ENCODE measurements at places on chromosomes 11 and 22. TPM values are rescaled to one million over a fixed set of nuclear protein-coding genes. Genes with fewer than 3 reads are reported as not detected.
A peak's percentile ranks its signal among the peaks of the same experiment; 100 is the strongest.

The PYGM gene
- 0.63 TPM for polyA plus RNA-seq

The VPS37C gene
- polyA plus RNA-seq = not detected

The SLC7A4 gene
- not detected for polyA plus RNA-seq

The SFI1 gene
- 11.1 TPM for polyA plus RNA-seq

GRCh38 chr11:61910187-61911127 is 6.9 kb downstream of the RAB3IL1 start:
- no peaks in the 10 kb centered on the region for H3K4me1 ChIP-seq
- DNase-seq = no peak
- no peak overlapping the region for H3K4me3 ChIP-seq
- no peak overlapping the region for H3K27ac ChIP-seq
- no peaks in the 10 kb centered on the region for H3K36me3 ChIP-seq

DNA sequence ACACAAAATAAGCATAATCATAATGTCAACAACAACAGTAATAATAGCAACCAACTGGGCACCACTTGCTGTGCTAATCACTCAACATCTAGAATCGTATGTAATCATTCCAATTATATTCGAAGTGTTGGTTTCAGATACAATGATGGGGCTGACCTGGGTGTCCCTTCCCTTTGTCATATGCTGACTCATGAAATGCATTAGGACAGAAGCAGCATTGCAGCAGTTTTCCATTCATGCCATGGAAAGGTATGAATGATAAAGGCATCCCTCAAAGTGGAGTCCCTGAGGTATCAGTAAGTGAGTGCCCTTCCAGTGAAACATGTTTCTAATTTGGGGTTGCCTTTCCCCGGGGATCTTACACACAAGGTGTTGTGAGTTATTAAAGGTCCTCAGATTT is 46.3 kb upstream of the ANO3 start:
- no peak overlapping the region for H3K27ac ChIP-seq
- H3K36me3 ChIP-seq = no peaks in the 10 kb centered on the region
- DNase-seq = no peak
- peaks cover 6% of the 10 kb centered on the region for H3K4me1 ChIP-seq

DNA sequence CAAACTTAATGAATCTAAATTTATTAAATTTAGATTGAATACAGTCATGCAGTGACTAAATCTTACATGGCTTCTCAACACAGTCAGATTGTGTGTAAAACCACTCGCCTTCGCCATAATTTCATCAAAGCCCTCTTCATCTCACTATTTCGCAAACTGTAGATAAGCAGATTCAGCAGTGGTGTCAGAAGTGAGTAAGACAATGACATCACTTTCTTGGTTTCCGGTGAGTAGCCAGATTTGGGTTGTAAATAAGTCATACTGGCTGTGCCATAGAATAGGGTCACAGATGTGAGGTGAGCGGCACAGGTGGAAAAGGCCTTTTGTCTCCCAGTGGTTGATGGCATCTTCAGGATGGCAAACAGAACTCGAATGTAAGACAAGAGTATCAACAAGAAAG is 3.4 kb downstream of the OR10A6 start:
- no peak for DNase-seq
- no peaks in the 10 kb centered on the region for H3K36me3 ChIP-seq
- no peak overlapping the region for H3K27ac ChIP-seq
- no peak overlapping the region for H3K4me3 ChIP-seq
- no peaks in the 10 kb centered on the region for H3K4me1 ChIP-seq

- no peak overlapping the region for H3K27ac ChIP-seq
- H3K4me3 ChIP-seq = no peak overlapping the region
- DNase-seq = no peak
- peaks cover 3% of the 10 kb centered on the region for H3K4me1 ChIP-seq
- no peaks in the 10 kb centered on the region for H3K36me3 ChIP-seq
These were observed 16.8 kb downstream of the GNB1L start for GRCh38 chr22:19837915-19838314.

- no peak overlapping the region for H3K4me3 ChIP-seq
- H3K36me3 ChIP-seq = peaks cover 4% of the 10 kb centered on the region
- H3K27ac ChIP-seq = no peak overlapping the region
- H3K4me1 ChIP-seq = peaks cover 5% of the 10 kb centered on the region
- DNase-seq = no peak
These were observed 104.5 kb upstream of the RCN1 start for GRCh38 chr11:31986201-31986889.

GRCh38 chr11:13328286-13328685 is 50.7 kb downstream of the BMAL1 start:
- H3K4me1 ChIP-seq = peaks cover 88% of the 10 kb centered on the region
- no peaks in the 10 kb centered on the region for H3K36me3 ChIP-seq
- peak overlapping the region; percentile 50 for H3K27ac ChIP-seq
- DNase-seq = no peak
- H3K27me3 ChIP-seq = no peaks in the 10 kb centered on the region
- H3K4me3 ChIP-seq = no peak overlapping the region

DNA sequence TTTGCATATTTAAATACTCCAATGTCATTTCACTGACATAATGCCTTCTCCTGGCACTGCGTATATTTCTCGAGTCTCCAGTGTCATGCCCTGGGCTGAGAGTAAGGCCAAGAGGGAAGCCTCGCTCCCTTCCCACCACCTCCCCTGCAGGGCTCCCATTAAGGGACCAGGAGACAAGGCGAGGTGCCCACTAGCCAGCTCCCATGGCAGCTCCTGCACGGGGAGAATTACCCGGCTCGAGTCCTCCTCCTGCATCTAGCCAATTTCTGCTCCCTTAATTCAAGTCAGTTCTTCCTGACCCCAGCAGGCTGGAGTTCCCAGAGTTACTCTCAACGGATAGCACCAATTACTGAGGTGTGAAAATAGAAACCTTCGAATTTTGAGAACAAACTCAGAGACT is 31.9 kb downstream of the OPCML start:
- H3K4me1 ChIP-seq = no peaks in the 10 kb centered on the region
- DNase-seq = no peak
- no peak overlapping the region for H3K4me3 ChIP-seq
- H3K36me3 ChIP-seq = no peaks in the 10 kb centered on the region
- H3K27me3 ChIP-seq = peaks cover 2% of the 10 kb centered on the region

GRCh38 chr11:112219476-112220232 is 6.6 kb upstream of the PTS start:
- DNase-seq = peak; percentile 73
- no peaks in the 10 kb centered on the region for H3K36me3 ChIP-seq
- H3K27ac ChIP-seq = no peak overlapping the region
- H3K27me3 ChIP-seq = no peaks in the 10 kb centered on the region

- peak overlapping the region; percentile 86 for H3K27ac ChIP-seq
- H3K36me3 ChIP-seq = no peaks in the 10 kb centered on the region
- H3K4me3 ChIP-seq = peak overlapping the region; percentile 69
- no peak for DNase-seq
- H3K4me1 ChIP-seq = peaks cover 39% of the 10 kb centered on the region
- peaks cover 9% of the 10 kb centered on the region for H3K27me3 ChIP-seq
These were observed 37.4 kb downstream of the PDGFB start for GRCh38 chr22:39207141-39208012.

GRCh38 chr11:111135778-111136570 is 109.6 kb upstream of the POU2AF2 start:
- DNase-seq = no peak
- H3K27ac ChIP-seq = no peak overlapping the region
- H3K4me3 ChIP-seq = no peak overlapping the region

- H3K4me3 ChIP-seq = no peak overlapping the region
- no peak for DNase-seq
- H3K4me1 ChIP-seq = no peaks in the 10 kb centered on the region
- H3K27me3 ChIP-seq = peaks cover 3% of the 10 kb centered on the region
- no peak overlapping the region for H3K27ac ChIP-seq
- no peaks in the 10 kb centered on the region for H3K36me3 ChIP-seq
These were observed 753.7 kb downstream of the BRD1 start for GRCh38 chr22:49073873-49074417.

All from immature natural killer cell (primary cell).